ENCODE measurements at places on chromosomes 12 and 14.

GRCh38 chr12:52396656-52397055 is 9.5 kb downstream of the KRT82 start:
- DNase-seq = no peak

- no peak for DNase-seq
Observed at GRCh38 chr12:52669426-52669825, 10.8 kb downstream of the KRT1 start.

DNA sequence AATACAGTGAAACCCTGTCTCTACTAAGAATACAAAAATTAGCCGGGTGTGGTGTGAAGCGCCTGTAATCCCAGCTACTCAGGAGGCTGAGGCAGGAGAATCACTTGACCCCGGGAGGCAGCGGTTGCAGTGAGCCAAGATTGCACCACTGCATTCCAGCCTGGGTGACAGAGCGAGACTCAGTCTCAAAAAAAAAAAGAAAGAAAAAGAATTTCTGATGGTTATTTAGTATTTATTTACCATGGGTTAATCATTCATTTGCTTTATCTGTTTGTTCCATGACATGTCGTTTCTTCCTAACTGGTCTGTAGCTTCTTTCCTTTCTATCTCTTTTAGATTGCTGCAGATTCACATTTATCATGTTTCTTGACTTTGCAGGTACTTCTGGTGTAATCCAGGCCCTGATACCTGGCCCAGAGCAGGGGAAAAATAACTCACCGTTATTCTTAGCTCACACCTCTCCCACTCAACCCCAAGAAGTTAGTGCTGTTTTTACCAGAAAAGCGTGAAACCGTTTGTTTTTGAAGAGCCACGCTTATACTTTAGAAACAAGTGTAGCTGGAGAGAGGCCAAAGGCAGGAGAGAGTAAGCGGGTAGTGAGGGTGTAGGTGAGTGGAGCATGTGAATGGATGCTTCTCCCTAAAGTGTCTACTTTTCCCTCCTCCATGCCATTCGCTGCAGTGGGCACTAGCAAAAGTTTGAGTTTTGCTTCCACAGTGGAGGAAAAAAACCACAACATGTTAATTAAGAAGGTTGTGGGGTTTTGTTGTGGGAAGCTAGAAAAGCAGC is 45.4 kb downstream of the SRGAP1 start:
- DNase-seq = no peak

- DNase-seq = no peak
Observed at GRCh38 chr12:69921831-69922230, 96.8 kb downstream of the MYRFL start.

All from skeletal muscle cell (primary cell).